CD4-positive, alpha-beta T cell treated with Interleukin-2 at 100 ng/mL for 4 hours (primary cell): ENCODE measurements at places on chromosomes 6 and 20.

DNA sequence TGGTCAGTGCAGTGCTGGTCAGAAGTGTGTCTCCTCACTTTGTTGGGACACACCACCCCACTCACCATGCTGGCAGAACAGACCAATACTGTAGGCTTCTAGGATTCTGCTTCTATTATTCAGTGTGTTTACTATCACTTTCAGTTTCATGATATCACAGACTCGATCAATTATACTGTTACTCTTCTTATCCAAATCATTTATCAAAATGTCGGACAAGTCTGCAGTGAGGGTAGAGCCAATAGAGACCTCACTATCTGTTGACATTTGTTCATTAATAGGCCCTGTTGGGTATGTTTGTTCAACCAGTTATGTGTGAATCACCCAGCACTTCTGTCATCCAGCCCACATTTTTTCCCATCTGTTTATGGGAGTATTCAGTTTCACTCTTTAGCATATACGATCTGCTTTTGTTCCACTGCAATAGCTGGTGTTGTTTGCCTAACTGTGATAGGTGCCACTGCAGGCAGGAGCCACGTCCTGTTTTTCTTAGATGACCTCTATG is 140.1 kb downstream of the NRN1 start:
- peak; percentile 44 for DNase-seq

DNA sequence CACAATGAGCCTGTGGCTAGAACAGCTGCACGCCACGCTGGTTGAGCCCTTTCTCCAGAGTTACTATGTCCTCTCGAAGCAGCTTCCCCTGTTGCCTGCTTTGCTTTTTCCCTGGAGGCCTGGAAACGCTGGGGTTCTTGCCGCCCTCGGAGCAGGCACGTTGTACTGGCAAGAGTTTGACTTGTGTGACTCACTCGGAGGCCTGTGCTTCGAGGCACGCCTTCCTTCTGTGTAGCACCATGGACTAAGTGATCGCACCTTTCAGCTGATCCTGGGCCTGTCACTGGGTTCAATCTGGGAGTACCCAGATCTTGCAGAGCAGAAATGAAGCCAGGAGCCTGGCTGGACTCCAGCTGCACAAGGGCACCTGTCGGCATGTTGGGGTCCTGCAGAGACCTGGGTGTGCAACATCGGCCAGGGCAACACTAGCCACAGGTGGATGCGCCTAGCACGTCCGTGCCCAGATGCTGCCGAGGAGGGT is 5.2 kb downstream of the INSM1 start:
- DNase-seq: no peak

DNA sequence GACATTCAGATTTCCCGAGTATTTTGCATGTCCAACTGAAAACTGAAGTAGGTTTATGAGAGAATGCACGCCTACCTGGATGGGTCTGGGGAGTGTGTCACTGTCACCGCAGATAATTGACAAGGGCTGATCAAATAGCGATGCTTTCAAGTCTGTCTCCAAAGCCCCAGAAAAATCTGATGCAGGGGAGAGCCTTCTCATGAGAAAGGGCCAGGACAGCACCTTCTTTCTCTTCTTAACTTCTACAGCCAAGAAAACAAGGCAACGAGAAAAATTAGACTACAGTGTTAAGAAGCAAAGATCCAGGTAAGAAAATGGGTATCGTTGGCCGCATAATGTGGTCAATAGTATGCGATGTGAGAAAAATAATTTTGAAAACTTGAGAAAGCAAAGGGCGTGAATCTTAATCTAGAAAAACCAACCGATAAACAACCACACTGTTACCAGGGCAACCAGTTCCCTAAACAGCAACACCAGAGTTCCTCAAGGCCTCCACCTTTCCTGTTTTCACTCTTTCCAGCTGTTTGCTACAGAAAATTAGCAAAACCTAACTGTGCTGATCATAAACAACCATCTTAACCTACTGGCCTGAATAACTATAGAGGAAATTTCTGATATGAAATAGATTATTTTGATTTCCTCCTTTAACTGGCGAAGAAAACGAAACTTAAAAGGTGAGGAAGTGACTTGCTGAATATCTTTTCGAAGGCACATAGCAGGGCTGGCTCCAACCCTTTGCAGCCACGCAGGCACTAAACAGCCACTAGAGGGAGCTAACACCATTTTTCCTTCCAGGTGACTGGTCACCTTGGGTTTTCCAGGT is 2.6 kb downstream of the TAGAP start:
- peak; percentile 95 for DNase-seq

GRCh38 chr6:142907544-142907943 is 37.4 kb downstream of the HIVEP2 start:
- peak; percentile 53 for DNase-seq

GRCh38 chr6:106372838-106373501 is 12.5 kb downstream of the CRYBG1 start:
- DNase-seq: no peak

- DNase-seq: no peak
Observed at GRCh38 chr6:145279551-145279950, 455.8 kb downstream of the EPM2A start.

DNA sequence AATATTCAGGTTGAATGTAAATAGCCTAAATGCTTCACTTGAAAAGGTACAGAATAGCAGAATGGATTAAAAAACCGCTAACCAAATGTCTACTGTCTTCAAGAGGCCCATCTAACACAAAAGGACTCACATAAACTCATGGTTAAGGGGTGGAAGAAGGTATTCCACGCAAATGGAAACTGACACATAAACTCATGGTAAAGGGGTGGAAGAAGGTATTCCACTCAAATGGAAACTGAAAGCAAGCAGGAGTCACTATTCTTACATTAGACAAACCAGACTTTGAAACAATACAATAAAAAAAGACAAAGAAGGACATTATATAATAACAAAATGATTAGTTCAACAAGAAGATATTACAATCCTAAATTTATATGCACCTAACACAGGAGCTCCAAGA is 38.3 kb upstream of the PKIB start:
- no peak for DNase-seq

DNA sequence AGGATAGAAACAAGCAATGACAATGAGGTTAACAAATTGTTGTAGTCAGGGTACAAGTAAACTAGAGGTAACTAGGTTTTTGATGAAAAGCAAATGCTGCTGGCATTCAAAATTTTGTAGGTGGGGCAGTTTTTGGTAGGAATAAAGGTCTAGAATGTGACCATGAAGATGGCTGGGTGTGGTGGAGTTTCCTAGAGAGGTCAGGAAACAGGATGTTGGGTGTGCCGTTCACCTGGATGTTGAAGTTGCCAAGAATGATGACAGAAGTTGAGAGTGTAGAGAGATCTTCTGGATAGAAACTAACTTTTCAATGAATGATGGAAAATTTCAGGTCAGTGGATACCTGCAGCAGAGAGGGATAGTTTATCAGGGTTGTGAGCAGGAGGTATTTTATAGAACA is 22.7 kb downstream of the MAPK14 start:
- no peak for DNase-seq

DNA sequence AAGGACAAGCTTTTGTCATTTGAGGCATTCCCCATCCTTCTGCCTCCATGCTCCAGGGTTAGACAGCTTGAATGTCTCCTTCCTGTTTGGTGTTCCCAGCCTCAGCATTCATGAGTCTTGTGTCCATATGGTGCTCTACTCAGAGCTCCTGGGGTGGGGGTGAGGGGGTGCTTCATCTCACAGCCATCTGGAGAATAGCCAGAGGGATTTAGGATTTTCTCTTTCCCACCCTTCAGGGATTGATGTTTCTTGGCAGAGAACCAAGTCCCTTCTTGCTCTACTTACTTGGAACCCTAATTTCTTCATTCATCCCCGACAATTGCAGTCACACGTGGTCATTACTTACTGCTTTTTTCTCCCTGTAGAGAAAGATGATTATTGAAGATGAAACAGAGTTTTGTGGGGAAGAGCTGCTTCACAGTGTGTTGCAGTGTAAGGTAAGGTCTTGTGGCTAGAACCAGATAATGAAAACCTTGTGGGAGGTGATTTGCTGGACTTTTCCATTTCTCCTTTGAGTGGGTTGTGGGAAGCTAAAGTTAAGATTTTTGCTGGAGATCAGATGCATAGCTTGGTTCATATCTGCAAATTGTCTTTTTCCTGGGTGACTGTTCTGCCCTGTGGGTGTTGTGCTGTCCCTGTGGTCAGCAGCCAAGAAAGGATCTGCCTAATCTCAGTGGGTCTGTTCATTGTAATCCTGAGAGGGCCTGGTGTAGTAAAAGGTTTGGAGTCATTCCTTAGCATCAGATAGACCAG is 18.6 kb downstream of the CMTR1 start:
- no peak for DNase-seq

- no peak for DNase-seq
Observed at GRCh38 chr6:14739827-14740226, 506.0 kb upstream of the JARID2 start.

- no peak for DNase-seq
Observed at GRCh38 chr6:14658886-14659561, 541.5 kb downstream of the CD83 start.

- DNase-seq: no peak
Observed at GRCh38 chr6:119122336-119122735, 43.9 kb upstream of the FAM184A start.

DNA sequence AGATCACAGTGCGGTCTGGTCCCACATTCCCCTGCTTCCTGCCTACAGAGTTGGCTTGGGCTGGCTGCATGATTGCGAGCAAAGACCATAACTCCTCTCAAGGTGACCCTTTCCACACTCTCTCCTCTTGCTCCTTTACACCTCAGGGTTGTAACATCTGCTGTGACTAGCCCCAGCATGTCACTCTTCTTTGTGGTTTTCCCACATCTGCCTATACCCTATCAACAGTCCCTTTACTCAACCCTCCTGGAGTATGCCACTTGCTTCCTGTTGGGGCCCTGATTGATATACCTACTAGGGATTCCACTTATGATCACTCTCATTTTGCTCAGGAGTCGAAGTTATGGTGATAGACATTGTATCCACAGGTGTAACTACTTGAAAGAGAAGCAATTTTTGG is 58.9 kb upstream of the SGK1 start:
- no peak for DNase-seq

DNA sequence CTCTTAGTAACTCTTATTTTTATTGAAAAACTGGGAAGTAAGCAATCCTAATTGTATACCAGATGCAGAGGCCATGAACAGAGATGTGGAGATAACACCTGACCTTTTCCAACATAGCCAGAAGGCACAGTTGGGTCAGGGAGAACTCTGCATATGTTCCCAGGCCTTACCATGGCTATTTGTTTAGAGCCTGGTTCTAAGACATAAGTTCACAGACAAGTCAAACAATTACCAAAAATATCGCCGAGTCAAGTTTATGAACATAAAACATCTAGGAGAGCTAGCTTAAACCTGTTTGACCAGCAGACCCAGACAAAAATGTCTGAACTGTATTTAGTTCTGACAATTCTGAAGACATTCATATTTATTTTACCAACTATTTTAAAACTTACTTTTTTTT is 26.7 kb upstream of the IYD start:
- no peak for DNase-seq

- DNase-seq: no peak
Observed at GRCh38 chr6:159772196-159772595, 10.4 kb downstream of the ACAT2 start.

DNA sequence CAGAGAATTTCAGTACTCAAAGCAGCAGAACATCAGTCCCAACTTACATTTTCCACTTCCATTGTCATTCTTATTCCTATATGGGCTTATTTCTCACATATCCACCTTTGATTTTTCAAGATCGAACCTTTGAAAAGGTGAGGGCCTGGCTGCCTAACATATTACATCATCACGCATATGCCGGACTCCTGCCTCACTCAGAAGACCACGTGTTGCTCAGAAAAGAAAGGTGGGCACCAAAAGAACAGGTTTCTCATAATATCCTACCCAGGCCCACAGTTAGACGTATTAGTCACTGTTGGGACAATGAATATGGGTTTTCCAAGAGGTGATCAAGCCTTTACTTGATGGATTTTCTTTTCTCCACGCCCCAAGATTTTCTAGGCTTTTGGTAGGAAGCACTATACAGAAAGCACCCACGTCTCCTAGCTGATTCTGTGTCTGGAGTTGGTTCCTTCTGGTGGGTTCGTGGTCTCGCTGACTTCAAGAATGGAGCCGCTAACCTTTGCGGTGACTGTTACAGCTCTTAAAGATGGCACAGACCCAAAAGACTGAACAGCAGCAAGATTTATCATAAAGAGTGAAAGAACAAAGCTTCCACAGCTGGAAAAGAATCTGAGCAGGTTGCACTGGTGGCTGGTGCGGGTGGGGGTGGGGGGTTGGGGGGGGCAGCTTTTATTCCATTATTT is 168.9 kb downstream of the ATXN1 start:
- no peak for DNase-seq

- no peak for DNase-seq
Observed at GRCh38 chr20:53678990-53679596, 85.5 kb upstream of the ZNF217 start.

GRCh38 chr6:125790358-125791150 is at the start of gene NCOA7:
NCOA7 (plus strand) TSS chr6:125790960; CDS start chr6:125815355, 24,395 bp downstream.
- peak; percentile 79 for DNase-seq

- DNase-seq: no peak
Observed at GRCh38 chr6:27426045-27426620, 37.6 kb downstream of the ZNF391 start.

DNA sequence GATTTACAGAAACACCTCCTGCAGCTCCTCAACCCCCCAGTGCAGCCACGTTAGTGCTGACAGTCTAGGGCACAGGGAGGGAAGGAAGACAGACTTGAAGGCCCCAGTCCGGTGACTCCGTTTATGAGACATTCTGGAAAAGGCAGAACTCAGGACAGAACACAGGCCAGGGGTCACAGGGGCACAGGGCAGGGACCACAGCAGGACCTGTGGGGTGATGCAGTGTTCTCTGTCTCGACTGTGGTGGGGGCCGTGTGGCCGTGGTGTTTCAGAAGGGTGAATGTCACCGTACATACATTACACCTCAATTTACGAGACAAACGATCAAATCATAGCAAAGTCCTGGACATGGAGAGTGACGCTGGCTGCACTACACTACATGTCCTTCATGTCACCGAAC is 11.3 kb downstream of the BHLHE23 start:
- no peak for DNase-seq

DNA sequence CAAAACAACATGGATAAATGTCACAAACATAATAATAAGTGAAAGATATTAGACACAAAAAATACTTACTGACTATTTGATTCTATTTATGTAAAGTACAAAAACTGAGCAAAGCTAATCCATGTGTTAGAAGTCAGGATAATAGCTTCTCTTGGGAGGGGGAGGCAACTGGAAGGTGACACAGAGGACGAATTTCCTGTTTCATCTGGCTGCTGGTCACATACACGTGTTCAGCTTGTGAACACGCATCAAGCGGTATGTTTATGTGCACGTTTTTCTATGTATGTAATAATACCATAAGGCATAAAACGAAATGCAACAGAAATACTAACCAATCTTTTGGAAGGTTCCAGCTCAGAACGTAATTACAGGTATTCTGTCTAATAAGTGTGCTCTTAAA is 54.3 kb downstream of the MKKS start:
- no peak for DNase-seq

- no peak for DNase-seq
Observed at GRCh38 chr20:38888059-38888831, 38.0 kb upstream of the FAM83D start.

DNA sequence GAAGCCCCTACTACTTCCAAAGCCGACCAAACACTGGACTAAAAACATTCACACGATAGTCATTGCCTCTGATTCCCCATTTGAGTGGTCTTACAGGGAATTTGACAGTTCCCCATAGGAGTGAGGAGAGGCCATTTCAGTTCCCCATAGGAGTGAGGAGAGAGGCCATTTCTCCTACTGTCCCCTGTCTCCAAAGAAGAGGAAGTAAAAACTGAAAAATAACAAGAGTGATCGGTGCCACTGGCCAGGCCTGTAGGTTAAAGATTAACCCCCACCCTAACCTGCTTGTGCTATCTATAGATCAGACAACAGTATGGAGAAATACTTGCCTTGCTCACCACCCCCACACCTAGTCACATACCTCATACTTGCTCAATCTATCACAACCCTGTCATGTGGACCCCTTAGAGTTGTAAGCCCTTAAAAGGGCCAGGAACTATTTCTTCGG is 204.0 kb upstream of the MOCS1 start:
- no peak for DNase-seq
